Stimulated activated CD8-positive, alpha-beta memory T cell treated with anti-CD3 and anti-CD28 coated beads, Interleukin-7, amount 100 ng/mL, for 4 hours (primary cell): ENCODE measurements at places on chromosomes 5 and 9.

GRCh38 chr9:127537014-127537413 is 75.1 kb upstream of the STXBP1 start:
- no peak for DNase-seq

DNA sequence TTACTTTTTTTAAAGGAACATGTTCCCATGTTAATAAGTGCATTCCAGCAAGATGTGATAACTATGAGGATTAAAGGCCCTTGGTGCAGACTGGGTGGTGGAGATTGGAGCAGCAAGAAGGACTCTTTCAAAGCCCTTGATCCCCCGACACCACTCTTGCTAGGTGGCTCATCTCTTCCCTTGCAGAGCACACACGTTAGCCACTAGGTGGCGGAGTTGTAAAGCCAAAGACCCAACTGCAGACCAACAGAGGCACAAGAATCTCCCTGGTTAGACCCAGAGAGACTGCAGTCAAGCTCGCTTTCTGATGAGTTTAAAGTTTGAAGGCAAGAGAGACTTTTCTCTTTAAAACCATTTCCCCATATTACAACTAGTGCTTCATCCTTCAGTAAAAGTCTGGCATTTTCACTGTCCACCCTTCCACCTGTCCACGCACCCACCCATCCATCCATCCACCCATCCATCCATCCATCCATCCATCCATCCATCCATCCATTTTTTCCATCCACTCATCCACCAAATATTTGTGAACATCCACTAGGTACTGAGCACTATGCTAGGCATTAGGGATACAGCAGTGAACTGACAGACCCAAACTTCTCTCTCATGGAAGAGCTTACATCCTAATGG is 226.9 kb downstream of the MSX2 start:
- DNase-seq: peak; percentile 38

DNA sequence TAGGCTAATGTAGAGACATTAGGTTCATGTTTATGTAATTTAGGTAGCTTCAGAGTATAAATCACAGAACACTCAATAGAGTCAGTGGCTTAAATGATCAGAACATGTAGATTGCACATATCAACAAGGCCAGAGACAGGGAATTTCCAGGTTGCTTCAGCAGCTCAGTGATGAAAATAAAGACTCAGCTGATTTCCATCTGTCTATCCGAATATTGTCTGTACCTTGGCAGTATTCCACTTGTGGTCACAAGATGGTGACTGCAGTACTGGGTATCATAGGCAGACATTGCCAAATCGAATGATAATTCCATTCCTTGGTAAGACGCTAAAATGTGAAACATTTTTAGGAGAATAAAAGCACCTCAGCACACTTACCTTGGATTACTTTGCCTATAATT is 702.2 kb downstream of the MAT2B start:
- DNase-seq: no peak

GRCh38 chr5:114948363-114948762 is 221.3 kb downstream of the TRIM36 start:
- no peak for DNase-seq

- DNase-seq: no peak
Measured at GRCh38 chr9:126682928-126683697, 69.4 kb downstream of the LMX1B start.

DNA sequence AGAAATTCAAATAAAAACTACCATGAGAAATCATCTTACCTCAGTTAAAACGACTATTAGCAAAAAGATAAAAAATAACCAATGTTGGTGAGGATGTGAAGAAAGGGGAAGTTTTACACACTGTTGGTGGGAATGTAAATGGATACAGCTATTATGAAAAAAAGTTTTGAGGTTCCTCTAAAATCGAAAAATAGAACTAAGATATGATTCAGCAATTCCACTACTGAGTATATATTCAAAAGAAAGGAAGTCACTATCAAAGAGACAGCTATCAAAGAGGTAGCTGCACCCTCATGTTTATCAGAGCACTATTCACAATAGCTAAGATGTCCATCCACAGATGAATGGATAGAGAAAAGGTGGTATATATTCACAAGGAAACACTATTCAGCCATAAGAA is 1888.4 kb downstream of the MAT2B start:
- no peak for DNase-seq

DNA sequence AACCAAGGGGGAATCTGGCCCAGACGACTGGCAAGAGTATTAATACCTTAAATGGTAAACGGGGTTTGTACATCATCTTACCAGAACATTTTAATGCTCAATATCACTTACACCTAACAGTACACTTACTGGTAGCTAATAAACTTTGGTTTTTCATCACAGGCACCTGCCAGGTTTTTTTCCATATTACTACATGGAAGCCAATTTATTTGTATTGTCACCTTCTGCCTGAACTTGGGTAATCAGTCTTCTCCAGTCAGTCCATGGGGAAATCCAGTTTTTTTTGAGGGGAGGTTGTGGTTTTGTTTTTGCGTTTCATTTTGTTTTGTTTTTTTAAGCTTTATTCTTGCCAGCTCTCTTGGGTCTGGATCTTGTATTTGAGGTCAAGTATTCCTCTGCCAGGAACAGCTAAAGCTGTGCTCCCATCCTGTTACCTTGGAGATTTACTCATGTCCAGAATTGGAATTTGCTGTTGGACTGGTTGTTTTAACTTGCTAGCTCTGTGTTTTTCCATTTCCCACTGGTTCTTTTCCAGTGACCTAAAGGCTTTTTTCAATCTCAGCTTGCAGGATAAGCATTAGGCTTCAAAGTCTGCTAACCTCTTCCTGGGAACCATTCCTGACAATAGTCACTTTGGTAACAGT is 11.1 kb upstream of the NADK2 start:
- no peak for DNase-seq

DNA sequence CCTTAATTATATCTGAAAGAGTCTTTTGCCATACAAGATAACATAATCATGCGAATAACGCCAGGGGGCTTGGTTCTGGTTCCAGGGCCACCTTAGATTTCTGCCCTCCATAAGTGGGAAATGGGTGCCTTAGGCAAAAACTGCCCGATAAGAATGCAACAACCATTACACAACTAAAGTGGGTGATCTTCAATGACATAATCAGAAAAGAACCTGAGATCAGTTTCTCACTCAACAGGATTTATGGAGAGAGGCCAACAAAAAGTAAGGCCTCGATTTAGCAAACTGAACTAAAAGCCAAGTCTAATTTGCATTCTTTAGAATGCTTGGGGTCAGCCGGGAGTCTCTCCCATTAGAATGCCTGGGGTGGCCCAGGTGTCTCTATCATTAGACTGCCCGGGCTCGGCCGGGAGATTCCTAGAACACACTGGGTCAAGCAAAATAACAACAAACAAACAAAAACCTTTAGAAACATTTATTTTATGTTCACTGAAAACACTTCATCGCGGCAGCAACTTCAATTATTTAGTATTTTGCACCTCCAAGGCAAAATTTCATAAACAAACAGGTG is 194.8 kb downstream of the AUH start:
- DNase-seq: no peak

- DNase-seq: no peak
Measured at GRCh38 chr5:95152131-95152530, 132.8 kb downstream of the MCTP1 start.

GRCh38 chr9:11064909-11065308 is 452.1 kb upstream of the PTPRD start:
- no peak for DNase-seq
